ENCODE measurements at places on chromosomes 12 and 14.
A peak's percentile ranks its signal among the peaks of the same experiment; 100 is the strongest.

- no peak for DNase-seq
These were observed 94.1 kb downstream of the PAX9 start for GRCh38 chr14:36755756-36756155.

DNA sequence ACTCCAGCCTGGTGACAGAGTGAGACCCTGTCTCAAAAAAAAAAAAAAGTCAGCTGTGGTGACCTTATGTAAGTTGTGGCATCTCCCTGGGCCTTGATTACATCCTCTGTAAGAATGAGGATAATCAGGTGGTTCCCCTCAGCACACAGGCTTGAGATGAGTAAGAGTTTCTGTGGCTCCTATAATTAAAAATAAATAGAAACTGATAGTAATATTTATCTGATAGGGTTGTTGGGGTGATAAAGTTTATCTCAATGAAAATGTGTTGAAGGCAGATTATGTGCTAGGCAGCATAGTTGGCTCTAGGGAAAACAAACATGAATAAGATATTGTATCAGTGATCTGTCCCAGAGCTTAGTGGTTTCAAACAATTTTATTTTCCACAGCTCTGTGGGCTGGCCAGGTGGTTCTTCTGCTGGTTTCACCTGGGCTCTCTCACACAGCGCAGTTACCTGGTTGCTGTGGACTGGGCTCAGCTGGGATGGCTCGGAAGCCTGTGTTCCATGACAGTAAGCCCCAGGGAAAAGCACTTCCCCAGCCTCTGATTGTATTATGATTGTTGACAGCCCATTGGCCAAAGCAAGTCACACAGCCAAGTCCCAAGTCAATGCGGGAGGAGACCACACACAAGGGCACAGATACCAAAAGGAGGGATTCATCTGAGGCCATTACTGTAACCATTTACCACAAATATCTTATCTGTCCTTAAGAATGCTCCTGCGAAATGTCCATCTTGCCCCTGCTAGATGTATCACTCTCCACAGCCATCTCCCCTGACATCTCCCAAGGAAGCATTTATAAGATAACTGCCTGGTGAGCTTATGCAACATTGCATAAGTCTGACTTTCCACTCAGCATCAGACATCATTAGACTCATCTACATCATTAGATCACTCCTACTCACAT lies 151.7 kb downstream of the NUAK1 start:
- no peak for DNase-seq

GRCh38 chr12:16389594-16389993 lies 42.1 kb downstream of the MGST1 start:
- peak; percentile 8 for DNase-seq

GRCh38 chr14:51248016-51248987 lies 8.3 kb downstream of the TMX1 start:
- DNase-seq = no peak

DNA sequence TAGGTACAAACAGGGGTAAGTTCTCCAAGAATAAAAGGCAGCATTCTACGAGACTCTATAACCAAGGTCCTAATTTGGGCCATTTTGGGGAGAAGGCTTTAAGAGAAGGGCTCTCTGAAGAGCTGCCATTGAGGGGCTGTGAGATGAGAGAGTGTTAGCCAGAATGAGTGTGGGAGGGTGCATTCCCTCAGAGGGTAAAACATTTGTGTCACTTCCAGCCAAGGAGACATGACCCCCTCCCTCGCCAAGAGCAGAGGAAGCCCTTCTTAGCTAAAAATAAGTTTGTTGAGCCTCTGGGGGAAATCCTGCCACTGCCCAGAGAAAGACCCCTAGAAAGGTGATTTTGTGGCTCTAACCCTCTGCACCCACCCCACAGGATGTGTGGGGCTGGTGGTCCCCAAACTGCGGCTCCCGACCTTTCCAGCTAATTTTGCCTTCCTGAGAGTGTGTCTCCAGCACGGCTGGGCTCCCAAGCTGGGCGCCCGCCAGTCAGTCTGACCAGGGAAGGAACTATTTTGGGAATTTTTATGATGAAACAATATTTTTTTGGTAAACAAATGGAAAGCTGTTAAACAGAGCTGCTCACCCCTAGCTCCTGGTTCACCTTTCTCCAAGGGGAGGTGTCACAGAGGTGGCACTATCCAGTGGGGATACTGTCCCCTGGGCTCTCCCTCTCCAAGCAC lies 65.9 kb upstream of the JDP2 start:
- DNase-seq = no peak

DNA sequence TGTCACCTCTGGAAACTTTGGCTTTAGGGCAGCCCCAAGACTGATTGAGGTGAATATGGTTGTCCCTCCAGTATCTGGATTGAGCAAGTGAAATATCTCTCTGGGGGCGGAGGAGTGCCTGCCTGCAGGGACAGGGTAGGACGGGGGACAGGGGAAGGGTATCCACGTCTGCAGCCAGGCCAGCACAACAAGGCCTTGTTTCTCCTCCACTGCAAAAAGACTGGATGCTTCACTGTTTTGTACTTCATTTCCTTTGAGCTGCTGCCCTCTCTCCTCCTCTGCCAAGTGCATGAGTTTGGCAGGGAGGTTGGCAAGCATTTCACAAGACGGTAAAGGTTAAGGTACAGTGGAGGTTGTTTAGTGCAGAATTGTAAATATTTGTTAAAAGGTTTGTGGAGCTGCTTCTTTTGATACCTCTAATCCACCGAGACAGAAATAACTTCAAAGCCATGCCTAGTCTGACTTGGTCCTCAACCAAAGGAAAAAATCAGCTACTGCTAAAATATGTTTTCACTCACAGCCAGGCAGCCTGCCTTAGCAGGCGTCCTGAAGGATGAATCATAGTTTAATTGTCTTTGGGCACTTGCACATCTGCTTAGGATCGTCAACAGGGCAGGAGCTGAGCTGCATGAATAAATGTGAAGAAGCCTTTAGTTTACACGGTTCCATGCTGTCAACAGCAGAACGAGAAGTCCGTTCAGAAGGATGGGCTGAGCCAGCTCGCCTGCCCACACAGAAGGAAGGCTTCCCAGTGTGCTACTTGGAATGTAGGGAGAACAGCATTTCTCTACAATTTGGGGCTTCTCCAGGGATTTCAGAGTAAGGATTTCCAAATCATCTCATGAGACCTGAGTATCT lies 269.7 kb downstream of the TTC6 start:
- DNase-seq = peak; percentile 7

DNA sequence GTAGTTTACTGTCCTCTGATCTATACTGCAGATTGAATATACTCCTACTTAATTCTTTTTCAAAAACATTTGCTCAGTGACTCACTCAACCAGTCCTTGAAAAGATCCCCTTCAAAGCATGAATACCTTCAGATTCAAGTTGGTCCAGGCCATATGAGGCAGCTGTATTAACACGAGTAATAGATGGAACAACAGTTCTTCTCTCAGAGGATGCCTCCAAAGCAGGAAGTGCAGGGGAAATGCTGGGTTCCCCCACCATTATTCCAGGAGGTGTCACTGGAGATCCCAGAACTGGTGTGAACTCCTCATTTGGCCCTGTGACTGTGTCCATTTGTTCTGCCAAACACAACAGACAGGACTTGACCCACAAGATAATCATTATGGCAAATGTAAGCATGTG lies 20.6 kb downstream of the ARMH4 start:
- no peak for DNase-seq

- DNase-seq = no peak
These were observed 206.0 kb upstream of the MYL2 start for GRCh38 chr12:111126331-111126730.

DNA sequence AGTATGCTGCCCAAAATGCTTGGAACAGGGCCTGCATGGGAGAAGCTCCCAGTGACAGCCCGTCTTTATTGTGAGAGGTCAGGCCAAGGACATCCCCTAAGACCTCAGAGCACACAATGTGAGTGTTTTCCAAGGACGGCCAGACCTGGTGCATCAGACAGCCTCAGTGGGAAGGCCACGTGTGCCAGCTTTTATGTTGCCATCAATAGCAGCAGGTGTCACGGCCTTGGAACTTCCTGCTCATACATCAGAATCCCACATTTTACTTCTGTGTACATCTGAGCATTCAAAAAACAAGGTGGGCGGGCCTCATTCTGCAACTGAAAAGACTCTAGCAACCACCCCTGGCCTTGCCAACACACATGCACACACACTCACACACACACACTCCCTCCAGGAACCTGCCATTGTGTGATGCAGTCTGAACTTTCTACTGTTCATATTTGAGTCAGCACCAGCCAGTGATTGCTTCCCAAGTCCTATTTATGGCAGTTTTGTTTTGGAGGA lies 753.1 kb upstream of the TBX3 start:
- no peak for DNase-seq

DNA sequence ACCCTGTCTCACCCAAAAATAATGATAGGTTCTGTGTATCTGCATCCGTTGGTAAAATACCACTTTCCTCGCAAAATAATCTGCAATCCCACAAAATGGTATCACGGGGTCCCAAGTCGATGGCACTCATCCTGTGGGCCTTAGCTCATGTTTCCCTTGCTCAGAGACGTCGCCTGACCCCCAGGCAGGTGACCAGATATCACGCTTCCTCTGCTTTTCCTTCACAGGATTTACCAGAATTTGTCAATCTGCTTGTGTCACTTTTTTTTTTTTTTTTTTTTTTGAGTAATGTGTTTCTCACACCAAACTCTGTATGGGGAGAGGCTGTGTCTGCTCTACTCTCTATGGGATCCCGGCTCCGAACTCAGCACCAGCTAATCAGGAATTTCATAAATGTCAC lies 162.7 kb downstream of the PRKCH start:
- no peak for DNase-seq

- no peak for DNase-seq
These were observed 4.5 kb downstream of the C1QL4 start for GRCh38 chr12:49332441-49332861.

DNA sequence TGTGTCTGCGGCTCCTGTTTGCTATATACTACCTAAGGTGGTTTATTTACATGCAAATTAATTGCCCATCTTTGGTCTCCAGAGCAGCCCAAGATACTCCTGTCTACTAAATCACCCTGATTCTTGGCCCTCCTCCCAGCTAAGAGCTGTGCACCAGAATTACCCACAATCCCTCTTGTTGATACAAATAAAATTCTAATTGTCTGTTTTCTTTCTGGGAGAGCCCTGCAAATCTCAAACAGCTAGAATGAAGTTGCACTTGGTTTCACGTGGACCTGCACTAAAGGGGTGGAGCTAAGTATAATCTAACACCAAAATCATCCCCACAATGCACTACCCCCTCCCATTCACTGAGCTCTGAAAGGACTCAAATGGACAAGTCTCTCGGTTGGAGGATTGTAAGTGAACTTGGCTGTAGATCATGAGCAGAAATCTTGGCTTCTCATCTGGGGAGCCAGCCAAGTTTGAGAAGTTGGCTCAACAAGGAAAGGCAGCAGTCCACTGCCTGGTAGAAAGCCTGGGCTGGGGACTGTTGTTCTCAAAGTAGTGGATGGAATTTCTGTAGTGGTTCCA lies 6.6 kb downstream of the MAX start:
- peak; percentile 60 for DNase-seq

- no peak for DNase-seq
These were observed 1.5 kb upstream of the TEX52 start for GRCh38 chr12:2858334-2858733.

- no peak for DNase-seq
These were observed 148.4 kb downstream of the RPAP3 start for GRCh38 chr12:47557386-47557785.

DNA sequence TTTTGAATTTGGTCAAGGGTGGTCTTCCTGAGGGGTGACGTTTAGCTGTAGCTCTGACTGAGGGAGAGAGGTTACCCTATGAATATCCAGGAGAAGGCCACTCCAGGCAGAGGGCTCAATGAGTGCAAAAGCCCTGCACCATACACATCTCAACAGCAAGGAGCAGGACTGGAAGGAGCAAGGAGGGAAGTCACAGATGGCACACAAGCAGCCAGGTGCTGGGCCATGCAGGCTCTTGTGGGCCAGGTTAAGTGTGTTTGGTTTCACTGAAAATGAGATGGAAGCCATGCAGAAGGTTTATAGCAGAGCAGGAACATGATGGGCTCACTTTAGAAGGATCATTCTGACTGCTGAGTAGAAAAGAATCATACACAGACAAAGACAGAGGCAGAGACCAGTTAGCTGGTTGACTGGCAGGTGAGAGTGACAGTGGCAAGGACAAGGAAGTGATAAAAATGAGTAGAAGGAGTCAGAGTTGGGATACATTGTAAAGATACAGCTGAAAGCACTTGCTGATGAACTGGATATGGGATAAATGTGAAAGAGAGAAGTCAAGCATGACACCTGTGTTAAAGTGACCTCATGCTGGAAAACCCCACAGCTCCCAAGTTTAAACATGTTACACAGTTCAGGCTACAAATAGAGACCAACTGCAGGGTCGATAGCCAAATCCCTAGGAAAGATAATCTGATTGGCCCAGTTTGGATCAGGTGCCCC lies 81.2 kb downstream of the PRKD1 start:
- no peak for DNase-seq

DNA sequence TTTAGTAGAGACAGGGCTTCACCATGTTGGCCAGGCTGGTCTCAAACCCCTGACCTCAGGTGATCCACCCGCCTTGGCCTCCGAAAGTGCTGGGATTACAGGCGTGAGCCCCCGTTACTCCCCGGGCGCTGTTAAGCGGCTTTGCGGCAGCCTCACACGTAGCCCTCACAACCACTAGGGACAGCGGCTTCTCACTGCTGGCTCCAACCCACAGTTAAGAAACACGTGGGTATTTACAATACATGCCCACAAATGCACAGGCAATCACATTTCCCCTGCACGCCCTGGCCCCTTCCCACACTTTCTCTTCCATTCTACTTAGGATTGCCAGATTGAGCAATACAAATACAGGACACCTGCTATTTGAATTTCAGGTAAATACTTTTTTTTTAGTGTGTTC lies 37.0 kb upstream of the EIF5 start:
- DNase-seq = no peak

GRCh38 chr12:120574106-120574505 lies 7.1 kb downstream of the POP5 start:
- DNase-seq = no peak
